Tibial nerve (tissue), 4 donors: ENCODE measurements at places on chromosomes 11 and 22.

GRCh38 chr11:106679581-106679980 lies 338.7 kb downstream of the GUCY1A2 start:
- DNase-seq = no peak

DNA sequence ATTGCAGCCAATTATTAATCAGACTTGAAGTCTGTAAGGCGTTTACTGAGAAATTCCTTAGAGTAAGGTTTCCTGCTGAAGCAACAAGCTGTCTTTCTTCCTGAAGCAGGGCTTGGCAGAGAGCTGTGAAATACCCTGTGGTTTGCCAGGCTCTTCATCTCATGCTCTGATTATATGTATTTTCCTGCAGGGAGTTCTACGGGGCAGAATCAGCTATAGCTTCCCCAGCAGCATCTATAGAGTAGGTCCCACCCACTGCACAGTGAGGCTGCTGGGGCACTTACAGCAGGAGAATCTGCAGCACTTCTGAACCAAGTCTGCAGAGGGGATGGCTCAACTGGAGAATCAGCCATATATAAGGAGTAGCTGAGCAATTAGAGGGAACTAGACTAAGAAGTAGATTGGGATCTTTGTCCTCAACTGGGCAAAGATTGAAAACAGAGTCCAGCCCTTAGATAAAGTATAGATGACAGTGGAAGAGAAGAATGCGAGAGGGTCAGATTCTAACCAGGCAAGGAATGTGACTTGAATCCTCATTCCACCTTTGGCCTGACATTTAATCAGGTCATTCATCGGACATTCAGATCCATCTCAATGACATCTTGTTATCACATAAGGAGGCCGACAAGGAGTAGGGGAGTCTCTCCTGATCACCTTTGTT lies 37.6 kb downstream of the CNTF start:
- DNase-seq = no peak

DNA sequence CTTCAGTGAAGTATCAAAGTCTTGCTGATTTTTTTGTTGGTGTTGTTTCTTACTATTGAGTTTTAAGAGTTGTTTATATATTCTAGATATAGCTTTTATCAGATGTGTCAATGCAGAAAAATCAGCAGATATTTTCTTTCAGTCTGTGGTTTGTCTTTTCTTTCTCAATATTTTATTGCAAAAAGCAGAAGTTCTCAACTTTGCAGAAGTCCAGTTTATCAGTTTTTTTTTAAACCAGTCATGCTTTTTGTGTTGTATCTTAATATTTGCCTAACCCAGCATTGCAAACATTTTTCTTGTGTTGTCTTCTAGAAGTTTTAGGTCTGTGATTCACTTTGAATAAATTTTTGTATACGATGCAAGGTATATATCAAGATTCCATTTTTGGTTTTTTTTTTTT lies 7.0 kb downstream of the ASRGL1 start:
- DNase-seq = no peak

GRCh38 chr11:70290361-70291065 lies 20.0 kb downstream of the PPFIA1 start:
- no peak for DNase-seq

DNA sequence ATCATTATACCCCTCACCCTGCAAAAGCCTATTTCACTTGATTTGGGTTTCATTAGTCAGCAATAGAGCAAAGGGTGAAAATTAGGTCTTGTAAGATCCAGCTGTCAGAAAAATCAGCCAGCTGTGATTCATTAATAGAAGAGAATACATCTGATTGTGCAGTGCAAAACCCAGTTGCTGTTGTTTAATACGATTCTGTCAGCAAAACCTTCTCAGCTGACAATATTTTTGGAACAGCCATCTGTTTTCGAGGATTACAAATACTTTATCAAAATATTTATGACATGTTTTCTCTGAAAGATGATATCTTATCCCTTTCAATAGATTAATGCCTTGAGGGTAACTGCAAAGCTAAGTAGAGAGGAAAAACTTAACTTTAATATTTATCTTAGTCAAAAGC lies 1354.0 kb upstream of the RAG2 start:
- DNase-seq = no peak

DNA sequence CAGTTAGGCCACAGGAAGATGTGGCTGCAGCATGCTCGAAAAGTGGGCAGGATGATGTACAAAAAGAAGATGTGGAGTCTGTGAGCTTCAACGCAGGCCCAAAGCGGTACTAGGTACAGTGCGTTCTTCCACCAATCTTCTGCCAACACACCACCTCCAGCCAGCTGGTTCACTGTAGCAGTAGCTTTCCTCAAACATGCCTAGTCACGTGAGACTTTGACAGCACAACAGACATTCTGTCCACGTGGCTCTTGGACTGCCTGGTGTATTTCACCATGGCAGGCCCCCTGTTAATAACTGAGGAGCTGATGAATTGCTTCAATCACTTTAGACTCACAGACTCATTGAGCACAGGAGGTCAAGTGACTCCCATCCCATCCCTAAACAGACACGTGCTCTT lies 14.1 kb downstream of the SYN3 start:
- no peak for DNase-seq
